SK-N-SH (cell line): ENCODE measurements at places on chromosomes 5 and 9.

DNA sequence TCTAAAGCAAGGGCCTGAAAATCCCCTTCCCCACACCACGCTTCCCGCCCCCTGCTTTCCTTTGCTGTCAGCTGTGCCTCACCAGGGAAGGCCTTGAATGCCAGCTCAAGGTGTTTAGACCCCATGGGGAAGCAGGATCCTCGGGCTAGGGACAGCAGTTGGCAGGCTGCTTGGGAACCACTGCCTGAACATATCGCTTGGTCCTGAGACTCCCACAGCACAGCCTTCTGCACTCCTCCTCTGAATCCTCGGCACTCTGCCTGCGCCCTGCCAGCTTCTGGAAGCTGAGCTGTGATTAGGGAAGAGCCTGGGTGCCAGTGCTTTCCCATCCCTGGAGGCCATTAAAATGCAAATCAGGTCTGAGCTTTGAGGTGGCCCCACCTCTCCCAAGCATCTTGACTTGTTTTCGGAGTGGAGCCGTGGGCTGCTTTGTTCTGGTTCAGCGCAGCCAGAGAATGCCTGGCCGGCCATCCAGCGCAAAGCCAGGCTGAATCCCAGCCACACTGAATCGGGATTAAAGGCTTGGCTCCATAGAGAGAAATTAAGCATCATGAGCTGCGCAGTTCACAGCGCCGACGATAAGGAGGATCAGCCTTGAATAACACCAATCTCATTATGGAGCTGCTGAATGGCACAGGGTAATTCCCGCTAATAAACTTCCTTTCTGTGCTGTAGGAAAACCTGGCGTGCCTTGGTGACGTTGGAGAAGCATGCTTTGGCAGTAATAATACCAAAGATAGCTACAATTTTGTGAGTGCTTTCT is 40.0 kb downstream of the AMBP start:
- DNase-seq, result no peak

- no peak for DNase-seq
These were observed 120.0 kb downstream of the TRIO start for GRCh38 chr5:14263113-14263512.

GRCh38 chr5:154595662-154596061 is 117.6 kb upstream of the HAND1 start:
- no peak for DNase-seq

GRCh38 chr9:136978073-136978864 is 965 bp downstream of the PTGDS start:
- DNase-seq, result peak; percentile 99

DNA sequence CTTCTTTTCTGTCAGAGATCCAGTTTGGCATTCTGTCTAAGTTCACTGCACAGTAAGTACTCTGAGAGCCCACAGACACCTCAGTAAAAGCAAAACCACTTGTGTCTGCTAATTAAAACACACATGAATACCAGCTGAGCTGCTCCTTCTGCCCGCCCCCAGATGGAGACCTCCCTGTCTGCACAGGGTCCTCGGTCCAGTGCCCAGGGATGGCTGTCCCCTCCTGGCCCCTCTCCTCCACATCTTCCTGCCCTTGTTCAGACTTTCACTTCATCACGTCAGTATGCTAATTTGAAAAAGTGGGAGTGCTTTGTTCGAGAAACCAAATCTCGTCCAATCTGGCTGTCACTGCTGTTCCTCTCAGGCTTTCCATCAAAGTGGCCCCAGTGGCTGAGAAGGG is 43.5 kb downstream of the LIX1 start:
- DNase-seq, result no peak

- no peak for DNase-seq
These were observed 146.8 kb upstream of the TBC1D2 start for GRCh38 chr9:98402019-98402840.

DNA sequence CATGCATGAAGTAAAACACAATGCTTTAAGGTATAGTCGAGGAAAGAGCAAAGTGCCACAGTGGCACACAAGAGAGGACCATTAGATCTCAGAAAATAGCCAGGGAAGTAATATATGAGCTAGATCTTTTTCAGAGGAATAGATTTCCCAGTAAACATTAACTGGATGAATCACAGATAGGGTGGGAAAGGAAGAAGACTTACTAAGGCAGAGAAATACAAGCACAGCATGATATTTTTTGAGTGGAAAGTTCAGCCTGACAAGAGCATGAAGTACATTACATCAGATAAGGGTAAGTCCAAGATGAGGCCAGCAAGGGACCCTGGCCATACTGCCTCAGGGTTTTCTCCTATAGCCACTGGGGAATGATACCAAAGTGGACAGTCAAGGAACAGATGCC is 804.6 kb upstream of the DMAC1 start:
- no peak for DNase-seq

DNA sequence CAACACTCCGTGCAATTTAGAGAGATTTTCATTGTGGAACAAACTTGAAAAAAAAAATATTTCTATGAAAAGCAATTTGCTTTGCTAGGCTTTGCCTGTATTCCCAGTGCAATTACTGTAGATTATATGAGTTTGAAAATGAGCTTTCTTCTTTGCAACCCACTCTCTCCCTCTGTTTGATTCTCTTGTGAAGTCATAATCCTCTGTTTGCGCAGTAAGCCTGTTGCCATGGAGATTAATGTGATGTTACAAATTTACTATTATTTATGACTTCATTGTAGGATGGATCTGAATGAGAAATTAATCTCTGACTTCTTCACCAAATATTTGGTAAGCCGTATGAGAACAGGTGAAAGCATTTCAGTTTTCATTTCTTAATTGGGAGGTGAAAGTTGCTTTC is 320.3 kb downstream of the SPATA31D1 start:
- no peak for DNase-seq

GRCh38 chr9:33221568-33221884 is 18.4 kb upstream of the SPINK4 start:
- no peak for DNase-seq

GRCh38 chr5:37054391-37054790 is 177.8 kb downstream of the NIPBL start:
- DNase-seq, result peak; percentile 24

GRCh38 chr9:77614645-77615044 is 33.5 kb downstream of the GNA14 start:
- DNase-seq, result no peak

DNA sequence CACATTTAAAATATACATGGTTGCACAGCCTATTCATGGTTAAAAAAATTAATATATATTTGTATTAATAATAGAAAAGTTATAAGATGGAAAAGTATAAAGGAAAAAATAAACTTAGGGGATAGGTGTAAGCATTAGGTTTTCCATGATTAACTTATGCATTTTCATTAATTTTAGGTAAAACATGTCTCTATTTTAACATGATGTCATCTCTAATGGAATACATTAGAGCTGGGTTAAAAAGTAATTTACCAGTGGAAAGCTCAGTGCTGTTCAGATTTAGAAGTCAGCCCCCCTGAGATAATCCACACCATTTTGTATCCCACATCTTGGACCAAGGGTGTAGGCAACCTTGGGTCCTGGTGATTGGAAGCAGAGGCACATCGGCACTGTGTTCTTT is 49.7 kb downstream of the SNX24 start:
- DNase-seq, result no peak

- no peak for DNase-seq
These were observed 78.1 kb downstream of the CFAP95 start for GRCh38 chr9:69898714-69899209.

DNA sequence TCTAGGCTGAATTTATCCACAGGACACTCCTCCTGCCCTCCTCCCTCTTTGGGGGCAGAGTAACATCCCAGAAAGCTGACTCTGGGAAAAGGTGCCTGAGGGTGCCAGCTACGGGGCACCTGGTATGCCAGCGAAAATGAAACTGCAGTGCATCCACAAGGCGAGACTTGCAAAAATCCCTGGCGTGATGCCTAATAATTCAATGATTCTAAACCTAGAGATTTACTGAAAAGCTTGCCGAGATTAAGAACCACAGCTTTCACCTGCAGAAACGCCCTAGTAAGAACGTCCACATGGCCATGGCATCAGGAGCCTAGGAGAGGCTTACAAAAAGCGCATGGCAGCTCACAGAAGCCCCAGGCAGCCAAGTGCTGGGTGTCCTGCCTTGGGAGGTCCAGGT is 20.9 kb downstream of the CCNJL start:
- DNase-seq, result no peak

GRCh38 chr9:21317956-21318923 is 13.1 kb upstream of the IFNA5 start:
- DNase-seq, result peak; percentile 30

DNA sequence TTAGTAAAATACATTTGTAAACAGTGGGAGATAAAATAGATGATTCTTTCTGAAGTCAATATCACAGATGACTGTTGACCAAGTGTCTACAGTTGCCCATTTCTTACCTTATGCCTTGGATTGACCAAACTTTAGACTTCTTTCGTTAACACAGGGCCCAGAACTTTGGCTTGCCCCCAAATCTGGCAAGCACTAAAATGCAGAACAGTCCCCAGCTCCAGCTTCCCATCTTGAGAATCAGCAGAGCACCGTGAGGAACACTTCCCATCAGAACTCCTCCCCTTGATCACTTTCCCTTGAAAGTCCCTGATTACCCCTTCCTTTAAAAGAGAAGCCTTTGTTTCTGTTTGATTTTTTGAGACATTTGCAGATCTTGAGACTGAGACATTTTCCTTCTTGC is 1039.9 kb downstream of the TLE1 start:
- no peak for DNase-seq

- DNase-seq, result no peak
These were observed 26.6 kb downstream of the OTULINL start for GRCh38 chr5:14608169-14608568.

DNA sequence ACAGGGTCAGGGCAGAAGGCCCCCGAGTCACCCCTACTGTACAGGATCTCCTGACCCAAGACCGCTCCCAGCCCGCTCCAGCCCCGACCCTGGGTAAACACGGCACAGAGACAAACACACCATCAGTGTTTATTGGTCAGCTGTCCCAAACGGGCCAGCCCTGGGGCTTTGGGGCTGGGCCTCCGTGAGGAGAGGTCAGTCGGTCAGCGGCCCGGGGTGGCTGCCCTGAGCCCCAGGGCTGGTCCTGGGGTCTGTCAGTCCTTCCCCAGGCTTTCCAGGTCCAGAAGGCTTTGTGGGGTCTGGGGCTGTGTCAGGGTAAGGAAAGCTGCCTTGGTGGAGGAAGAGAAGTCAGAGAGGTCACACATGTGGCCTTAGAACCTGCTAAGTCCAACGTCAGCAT is 2.7 kb downstream of the DPM2 start:
- no peak for DNase-seq

GRCh38 chr5:141742866-141743851 is 61.1 kb upstream of the ARAP3 start:
- no peak for DNase-seq

GRCh38 chr5:120122703-120123102 is 341.4 kb upstream of the PRR16 start:
- no peak for DNase-seq

- DNase-seq, result no peak
These were observed 20.8 kb downstream of the MARCHF6 start for GRCh38 chr5:10374046-10375022.

- no peak for DNase-seq
These were observed 3.6 kb upstream of the DCP2 start for GRCh38 chr5:112973036-112973435.

DNA sequence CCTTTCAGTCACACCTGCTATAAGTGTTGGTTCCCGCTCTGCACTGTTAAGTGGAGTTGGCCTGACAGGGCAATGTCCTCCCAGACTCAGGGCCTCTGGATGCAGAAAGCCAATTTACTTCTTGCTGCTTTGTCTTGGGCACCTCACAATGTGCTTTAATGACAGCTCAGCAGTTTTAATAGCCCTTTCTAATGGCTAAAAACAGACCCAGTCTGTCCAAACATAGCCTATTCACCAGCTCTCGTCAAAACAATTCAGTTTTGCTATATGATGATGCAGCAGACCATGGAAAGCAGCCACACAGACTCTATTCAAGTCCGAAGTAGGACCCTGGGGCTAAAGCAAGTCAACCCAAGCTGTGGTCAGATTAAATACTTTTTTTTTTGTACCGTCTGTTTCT is 529.1 kb upstream of the SEMA6A start:
- DNase-seq, result peak; percentile 47

- no peak for DNase-seq
These were observed 76.1 kb upstream of the CXCL14 start for GRCh38 chr5:135654761-135655467.

GRCh38 chr9:27304521-27304920 is 7.6 kb upstream of the EQTN start:
- DNase-seq, result no peak

DNA sequence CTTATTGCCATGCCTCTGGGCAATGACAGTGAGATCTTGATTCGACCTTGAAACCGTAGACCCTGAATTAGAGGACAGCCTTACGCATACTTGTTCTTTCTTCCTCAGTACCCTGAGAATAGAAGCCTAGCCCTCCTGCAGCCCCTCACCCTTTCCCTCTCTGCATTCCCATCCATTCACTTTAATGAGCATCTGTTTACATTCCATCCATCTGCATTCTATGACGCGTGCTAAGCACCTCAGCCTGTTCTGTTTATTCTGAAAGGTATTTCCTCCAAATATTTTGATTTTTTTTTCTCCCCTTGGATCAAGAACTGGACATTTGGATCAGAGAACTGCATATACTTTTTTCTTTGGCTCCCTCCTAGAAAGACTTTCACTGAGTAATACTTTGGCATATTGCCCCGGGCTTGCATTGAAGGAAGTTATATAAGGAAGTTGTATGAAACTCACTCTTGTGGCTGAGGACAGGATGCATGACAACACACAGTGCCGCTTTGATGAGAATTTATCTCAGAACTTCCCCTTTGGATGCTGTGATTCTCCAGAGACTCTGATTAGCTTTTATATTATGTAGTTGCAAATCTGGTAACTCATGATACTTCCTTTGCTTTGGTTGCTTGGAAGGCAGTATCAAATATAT is 15.7 kb downstream of the TMEM8B start:
- DNase-seq, result no peak

DNA sequence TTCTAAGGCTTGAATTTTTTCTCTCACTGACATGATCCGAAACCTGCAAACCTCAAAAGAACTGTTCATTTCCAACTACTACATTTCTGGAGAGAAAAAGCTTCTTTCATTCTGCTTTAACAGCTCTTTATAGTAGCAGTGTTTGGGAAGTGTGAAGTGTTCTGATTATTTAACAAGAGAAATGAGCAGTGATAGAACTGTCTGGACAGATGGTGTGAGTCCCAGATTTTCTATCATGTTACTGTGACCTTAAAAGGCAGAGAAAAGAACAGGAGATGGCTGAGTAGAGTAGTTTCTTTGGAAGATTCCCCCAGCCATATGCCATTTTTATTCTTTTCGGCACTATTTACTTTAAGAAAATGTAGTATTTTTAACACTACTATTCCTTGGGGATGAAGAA is 41.3 kb upstream of the TAL2 start:
- DNase-seq, result no peak

DNA sequence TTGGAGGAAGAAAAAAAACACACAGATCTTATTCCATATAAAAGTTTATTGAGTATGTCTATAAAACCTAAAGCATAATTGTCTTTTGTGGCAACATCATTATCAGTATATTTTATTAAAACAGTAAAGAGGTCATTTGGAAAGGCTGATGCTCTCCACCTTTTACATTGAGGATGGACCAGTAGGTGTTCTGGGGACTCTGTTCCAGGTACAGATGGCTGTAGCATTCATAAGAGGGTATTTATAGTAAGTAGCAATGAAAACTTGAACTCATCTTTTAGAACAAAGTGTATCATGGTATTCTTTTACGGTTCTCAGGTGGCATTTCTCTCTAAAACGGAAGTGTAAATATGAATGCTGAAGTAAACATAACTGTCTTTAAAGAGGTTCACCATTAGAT is 1.8 kb downstream of the GABRA6 start:
- no peak for DNase-seq
